T-cell (primary cell): ENCODE measurements at places on chromosomes 4 and X. TPM values are rescaled to one million over a fixed set of nuclear protein-coding genes. Genes with fewer than 3 reads are reported as not detected.

DNA sequence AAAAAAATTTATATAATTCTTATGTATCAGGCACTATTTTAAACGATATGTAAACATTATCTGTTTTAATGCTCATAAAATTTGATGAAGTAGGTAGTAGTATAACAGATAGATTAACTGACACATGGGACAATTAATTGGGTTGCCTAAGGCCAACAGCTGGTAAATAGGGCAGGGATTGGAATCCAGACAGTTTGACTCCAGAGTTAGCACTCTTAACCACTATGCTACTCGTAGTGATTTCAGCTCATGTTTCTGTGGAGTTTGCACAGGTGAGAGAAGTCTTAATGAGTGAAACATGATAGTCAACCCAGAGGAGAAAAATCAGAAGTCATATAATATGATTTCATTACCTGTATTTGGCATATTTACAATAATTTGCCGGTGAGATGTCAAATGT, 126.0 kb upstream of the WDFY3 start:
- H3K4me3 ChIP-seq: no peak overlapping the region
- no peaks in the 10 kb centered on the region for H3K27me3 ChIP-seq
- H3K4me1 ChIP-seq: no peaks in the 10 kb centered on the region
- DNase-seq: no peak

GRCh38 chr4:51895816-51896408, 53.0 kb downstream of the DCUN1D4 start:
- no peaks in the 10 kb centered on the region for H3K27me3 ChIP-seq
- no peaks in the 10 kb centered on the region for H3K4me1 ChIP-seq
- H3K27ac ChIP-seq: no peak overlapping the region
- H3K36me3 ChIP-seq: peaks cover 9% of the 10 kb centered on the region
- H3K4me3 ChIP-seq: no peak overlapping the region
- DNase-seq: peak; percentile 7

DNA sequence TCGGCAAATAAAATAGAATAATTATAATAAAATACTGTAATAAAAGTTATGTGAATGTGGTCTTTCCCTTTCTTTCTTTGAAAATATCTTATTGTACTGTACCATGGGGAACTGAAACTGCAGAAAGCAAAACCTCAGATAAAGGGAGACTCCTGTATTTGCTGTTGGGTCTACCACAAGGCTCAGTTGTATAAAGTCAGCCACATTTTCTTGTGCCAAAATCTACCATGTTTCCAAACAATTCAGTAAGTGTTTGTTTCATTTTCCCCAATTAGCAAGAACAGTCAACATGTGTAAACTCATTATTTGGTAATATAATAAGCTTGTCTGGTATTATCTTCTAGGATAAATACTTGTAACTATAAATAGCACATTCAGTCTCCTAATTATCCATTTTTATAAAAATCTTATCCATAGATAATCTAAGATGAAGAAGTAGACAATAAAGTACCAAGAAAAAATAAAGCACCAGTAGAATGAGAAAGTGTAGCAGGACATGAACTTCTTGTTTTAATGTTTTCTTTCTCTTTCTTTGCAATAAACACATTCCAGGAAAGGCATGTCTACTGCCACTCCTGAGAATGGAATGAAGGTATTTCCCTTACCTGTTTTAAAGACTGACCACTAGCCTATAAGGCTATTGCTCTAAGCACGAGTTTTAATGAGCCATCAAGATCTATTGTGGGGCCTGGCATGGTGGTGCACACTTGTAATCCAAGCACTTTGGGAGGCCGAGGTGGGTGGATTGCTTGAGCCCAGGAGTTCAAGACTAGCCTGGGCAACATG, 15.0 kb upstream of the OTUD4 start:
- no peaks in the 10 kb centered on the region for H3K36me3 ChIP-seq
- H3K27ac ChIP-seq: no peak overlapping the region
- no peak for DNase-seq
- no peak overlapping the region for H3K4me3 ChIP-seq

GRCh38 chrX:120604361-120604782, 471 bp downstream of the MCTS1 start:
- peaks cover 6% of the 10 kb centered on the region for H3K36me3 ChIP-seq
- peaks cover 6% of the 10 kb centered on the region for H3K4me1 ChIP-seq
- peak overlapping the region; percentile 61 for H3K4me3 ChIP-seq
- H3K27ac ChIP-seq: peak overlapping the region; percentile 88
- DNase-seq: peak; percentile 21

- no peak for DNase-seq
- no peaks in the 10 kb centered on the region for H3K36me3 ChIP-seq
- H3K4me1 ChIP-seq: no peaks in the 10 kb centered on the region
- H3K27ac ChIP-seq: no peak overlapping the region
- H3K27me3 ChIP-seq: no peaks in the 10 kb centered on the region
- H3K4me3 ChIP-seq: no peak overlapping the region
These were observed 174.1 kb downstream of the COX18 start for GRCh38 chr4:72895408-72895807.

DNA sequence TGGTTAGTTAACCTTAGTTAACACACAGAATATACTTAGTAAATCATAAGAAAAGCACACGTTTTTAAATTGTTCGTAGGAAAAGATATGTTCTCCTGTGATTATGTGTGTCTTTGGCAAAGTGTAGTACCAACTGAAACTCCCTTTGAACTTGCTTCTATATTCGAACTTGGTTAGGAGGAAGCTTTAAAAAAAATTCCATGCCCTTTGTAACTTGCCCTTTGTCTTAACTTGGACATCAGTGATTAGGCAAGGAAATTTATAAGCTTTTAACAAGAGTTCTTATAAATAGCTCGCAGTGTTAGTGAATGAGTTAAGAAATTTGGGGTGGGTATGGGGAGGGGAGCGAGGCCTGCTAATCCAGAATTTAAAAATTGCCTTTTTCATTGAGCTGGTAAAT, 33.4 kb downstream of the TXLNG start:
- no peak for DNase-seq
- H3K27ac ChIP-seq: no peak overlapping the region
- no peak overlapping the region for H3K4me3 ChIP-seq
- no peaks in the 10 kb centered on the region for H3K4me1 ChIP-seq

The PPARGC1A gene
- total RNA-seq: not detected
